ENCODE measurements at places on chromosomes 3 and 15.

GRCh38 chr15:81573098-81573746 lies 199.2 kb upstream of the TMC3 start:
- DNase-seq = no peak

DNA sequence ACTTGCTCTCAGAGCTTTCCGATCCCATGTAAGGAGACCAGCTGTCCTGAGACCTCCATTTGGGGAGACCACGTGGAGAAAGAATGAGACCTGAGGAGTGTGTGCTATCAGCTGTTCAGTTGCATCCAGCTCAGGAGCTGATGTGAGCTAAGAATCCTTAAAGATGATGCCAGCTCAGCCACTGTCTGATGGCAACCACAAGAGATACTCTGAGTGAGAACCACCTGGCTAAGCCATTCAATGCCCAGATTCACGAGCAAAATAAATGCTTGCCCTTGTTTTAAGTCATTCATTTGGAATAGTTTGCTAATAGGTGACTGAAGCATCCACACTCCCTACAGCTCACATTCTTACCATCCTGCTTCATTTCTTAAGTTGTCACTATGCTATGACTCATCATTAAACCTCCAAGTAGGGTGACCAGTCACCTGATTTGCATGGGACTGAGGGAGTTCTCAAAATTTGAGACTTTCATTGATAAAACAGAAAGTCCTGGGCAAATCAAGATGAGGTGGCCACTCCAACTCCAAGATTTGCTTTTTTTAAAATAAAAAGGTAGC lies 56.4 kb downstream of the SPTSSB start:
- no peak for DNase-seq

DNA sequence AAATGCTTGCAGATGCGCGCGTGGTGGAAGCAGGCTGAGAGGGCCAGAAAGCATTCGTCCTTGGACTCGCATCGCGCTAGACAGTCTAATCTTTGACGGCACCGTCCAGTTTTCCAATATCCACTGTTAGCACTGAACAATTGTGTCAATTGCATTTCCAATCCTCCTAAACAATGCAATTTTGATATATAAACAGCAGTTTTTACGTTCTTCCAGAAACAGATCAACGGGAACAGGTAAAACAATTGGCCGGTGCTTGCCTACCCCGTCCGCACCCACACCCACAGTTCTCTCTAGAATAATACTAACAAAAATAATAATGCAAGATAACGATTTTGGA lies 17.2 kb downstream of the CPN2 start:
- no peak for DNase-seq

DNA sequence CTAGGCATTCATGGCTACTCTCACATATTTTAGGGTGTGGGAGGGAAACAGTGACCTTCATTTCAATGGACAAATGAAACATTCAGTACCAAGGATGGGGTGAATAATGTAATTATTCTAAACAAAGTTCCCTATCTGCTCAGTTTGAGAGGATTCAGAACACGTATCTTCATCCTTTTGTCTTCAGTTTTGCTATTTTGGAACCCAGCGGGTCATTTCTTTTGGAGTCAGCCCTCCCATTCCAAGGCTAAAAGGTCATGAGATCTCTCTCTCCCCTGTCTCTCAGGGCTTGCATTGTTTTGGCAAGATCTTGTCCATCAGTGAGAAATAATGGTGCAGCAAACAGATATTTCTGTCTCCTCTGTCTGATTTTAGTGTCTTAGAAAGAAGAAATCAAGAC lies 16.3 kb upstream of the GATM start:
- no peak for DNase-seq

- DNase-seq = no peak
Measured at GRCh38 chr3:105688821-105689220, 180.0 kb downstream of the CBLB start.

- DNase-seq = peak; percentile 61
Measured at GRCh38 chr15:76932135-76932966, 802 bp downstream of the RCN2 start.

- DNase-seq = no peak
Measured at GRCh38 chr3:149777414-149778214, 14.7 kb downstream of the ANKUB1 start.

DNA sequence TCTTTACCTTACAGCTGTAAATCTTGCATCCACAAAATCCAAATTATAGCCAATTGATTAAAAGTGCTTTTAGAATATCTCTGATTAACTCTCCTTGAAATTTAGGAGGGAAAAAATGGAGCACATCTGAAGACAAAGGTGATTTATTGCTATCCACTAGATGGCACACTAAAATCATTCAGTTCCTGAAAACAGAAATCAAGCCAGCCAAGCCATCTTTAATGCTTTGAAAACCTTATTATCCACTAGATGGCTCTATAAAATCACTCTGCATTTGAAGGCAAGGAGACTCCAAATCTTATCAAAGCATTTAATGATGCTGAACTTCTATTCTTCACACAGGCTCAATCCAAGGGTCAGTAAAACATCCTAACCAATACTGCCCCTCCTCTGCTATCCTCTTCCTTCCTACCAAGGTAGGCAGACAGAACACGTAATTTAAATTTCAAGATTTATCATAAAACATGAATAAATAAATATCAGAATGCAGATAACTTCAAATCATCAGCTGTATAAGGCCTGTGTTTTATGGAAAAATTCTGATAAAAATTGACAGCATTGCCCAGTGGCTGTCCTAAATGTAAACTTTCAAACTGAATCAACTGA lies 48.4 kb downstream of the GOLIM4 start:
- DNase-seq = peak; percentile 49

GRCh38 chr3:176106380-176106779 lies 1090.9 kb downstream of the TBL1XR1 start:
- no peak for DNase-seq

- peak; percentile 30 for DNase-seq
Measured at GRCh38 chr15:63971427-63971805, 74.9 kb downstream of the DAPK2 start.

- no peak for DNase-seq
Measured at GRCh38 chr3:35739964-35740527, 100.7 kb downstream of the ARPP21 start.

GRCh38 chr15:63461230-63461985 lies 43.0 kb upstream of the USP3 start:
- no peak for DNase-seq

DNA sequence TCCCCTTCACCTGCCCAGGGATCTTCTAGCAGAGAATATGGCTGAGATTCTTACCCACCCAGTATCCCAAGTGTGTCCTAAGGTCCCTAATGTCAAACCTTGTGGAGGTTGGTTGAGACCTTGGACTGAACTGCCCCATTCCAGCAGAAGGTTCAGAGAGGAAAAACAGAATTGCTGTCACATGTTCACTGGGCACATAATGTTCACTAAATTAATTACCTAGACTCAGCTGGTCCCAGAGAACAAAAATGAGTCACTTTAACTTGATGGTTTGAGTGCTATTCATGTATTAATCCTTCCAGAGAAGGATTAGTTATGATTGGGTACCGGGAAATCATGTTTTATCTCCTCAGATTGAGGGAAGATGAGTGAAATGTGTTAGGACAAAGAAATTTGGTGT lies 171.3 kb upstream of the GADL1 start:
- DNase-seq = no peak

DNA sequence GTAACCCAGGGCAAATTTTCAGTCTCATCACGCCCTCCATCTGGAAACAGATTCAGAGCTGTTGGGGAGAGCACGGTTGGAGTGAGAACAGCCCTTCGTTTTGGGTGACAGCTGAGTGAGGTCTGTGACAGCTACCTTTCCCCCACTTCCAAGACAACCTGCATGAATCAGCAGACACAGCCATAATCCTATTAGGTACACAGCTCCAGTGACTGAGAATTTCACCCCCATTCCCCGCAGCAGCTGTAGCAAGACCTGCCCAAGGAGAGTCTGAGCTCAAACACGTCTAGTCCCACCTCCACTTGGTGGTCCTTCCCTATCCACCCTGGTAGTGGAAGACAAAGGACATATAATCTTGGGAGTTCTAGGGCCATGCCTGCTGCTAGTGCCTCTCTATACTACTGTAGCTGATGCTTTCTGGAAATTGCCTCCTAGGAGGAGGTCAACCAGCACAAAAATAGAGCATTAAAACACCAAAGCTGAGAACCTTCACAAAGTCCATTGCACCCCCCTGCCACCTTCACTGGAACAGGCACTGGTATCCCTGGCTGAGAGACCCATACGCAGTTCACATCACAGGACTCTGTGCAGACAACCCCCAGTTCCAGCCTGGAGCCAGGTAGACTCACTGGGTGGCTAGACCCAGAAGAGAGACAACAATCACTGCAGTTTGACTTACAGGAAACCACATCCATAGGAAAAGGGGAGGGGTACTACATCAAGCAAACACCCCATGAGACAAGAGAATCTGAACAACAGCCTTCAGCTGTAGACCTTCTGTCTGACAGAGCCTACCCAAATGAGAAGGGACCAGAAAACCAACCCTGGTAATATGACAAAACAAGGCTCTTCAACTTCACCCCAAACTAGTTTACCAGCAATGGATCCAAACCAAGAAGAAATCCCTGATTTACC lies 448.6 kb upstream of the CBLB start:
- no peak for DNase-seq

DNA sequence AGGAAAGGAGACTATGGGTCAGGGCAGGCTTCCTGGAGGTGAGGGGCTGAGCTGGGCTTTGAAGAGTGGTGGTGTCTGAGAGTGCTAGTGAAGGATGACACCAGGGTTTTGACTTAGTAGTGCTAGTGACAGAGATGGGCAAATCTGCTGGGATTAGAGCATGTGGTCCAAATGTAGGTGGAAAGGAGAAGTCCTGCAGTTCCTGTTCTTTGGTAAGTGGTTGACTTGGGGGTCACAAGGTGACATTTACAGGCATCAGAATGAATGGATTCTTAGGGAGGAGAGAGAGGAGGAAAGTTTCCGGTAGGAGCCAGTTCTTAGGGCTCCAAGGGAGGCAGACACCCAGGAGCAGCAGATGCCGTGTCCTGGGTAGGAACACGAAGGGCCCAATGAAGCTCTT lies 796 bp upstream of the DOCK3 start:
- no peak for DNase-seq

DNA sequence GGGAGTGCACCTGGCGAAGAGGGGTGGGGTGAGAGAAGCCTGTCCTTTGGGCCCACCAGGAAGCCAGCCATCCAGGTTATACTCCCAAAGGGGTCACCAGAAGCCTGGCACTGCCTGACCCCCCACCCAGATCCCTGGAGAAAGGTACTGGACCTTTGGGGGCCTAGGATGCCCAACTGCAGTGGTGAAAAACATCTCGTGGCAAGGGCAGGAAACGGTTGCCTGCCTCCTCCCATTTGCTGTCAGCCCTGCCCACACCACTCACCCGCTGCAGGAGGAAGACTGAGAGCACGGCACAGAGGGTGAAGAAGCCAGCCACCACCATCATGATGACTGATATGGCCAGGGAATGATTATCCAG lies 2.2 kb upstream of the ULK3 start:
- DNase-seq = no peak

GRCh38 chr3:127667119-127667681 lies 5.6 kb upstream of the ABTB1 start:
- DNase-seq = no peak

- peak; percentile 31 for DNase-seq
Measured at GRCh38 chr3:128648940-128649663, 1.5 kb downstream of the RPN1 start.

DNA sequence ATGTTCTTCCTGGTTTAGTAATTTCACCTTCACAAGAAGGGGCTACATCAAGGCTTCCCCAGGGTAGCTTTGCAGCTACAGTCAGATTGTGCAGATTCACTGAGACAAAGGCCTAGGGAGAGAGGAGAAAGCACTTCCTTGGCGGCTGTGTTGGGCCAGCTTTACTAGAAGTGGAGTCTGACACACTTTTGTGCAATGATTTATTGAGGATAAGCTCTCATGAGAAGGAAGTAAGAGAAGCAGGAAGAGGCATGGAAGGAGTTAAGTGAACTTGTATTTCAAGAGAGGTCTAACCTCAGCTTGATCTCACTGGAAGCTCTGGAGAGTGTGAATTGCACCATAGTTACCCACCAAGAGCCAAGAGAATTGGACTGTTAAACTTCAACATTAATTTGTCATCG lies 78.9 kb downstream of the TGFBR2 start:
- DNase-seq = no peak

GRCh38 chr3:148773805-148774204 lies 53.8 kb upstream of the CPB1 start:
- no peak for DNase-seq

DNA sequence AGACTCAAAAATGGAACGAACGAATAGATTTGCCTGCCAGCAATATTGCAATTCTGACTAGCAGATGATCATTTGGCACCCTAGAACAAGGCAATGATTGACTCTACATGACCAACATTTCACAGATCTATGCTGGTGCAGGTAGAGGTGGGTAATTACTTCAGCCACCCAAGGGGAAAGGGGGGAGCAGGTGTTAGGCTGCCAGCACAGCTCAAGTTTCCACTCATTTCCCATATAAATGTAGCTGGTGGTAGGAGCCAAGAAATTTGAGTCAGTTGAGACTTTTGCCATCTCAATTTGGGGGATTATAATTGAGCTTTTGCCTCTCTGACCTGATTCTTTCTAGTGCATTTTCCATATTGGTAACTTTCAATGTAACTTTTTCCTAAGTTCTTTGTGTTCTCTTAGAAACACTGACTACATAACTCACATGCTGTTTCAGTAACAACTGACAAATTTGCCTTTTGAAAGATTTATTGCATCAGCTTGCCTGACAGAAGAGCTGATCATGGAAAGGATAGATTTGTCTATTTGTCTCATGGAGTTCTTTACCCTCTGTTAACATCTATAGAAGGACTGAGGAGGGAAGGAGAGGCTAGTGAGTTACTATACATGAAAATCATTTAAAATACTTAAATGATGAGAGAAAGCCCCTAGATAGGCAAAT lies 902.5 kb downstream of the ZPLD1 start:
- no peak for DNase-seq

GRCh38 chr3:190307164-190307545 lies 15.1 kb downstream of the CLDN1 start:
- no peak for DNase-seq

DNA sequence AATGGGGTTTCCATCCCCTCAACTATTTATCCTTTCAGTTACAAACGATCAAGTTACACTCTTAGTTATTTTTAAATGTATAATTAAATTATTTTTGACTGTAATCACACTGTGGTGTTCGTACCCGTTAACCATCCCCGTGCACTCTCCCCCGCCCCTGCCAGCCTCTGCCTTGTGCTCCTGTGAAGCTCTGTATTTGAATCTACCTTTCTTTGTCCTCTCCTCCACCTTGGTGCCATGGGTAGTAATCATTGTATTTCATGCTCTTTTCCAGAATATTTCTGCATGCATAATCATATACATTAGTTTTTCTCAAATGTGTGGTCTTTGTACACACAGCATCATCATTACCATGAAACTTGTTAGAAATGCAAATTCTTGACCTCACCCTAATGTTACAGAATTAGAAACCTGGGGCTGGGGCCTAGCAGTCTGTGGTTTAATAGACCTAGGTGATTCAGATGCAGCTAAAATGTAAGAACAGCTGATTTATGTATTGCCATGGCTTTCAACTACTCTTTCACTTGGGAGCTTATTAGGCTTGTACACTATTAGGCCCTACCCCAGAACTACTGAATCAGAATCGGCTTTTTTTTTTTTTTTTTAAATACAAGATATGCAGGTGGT lies 91.5 kb downstream of the STT3B start:
- no peak for DNase-seq
